Activated naive CD4-positive, alpha-beta T cell (primary cell): ENCODE measurements at places on chromosomes 1 and 21.

DNA sequence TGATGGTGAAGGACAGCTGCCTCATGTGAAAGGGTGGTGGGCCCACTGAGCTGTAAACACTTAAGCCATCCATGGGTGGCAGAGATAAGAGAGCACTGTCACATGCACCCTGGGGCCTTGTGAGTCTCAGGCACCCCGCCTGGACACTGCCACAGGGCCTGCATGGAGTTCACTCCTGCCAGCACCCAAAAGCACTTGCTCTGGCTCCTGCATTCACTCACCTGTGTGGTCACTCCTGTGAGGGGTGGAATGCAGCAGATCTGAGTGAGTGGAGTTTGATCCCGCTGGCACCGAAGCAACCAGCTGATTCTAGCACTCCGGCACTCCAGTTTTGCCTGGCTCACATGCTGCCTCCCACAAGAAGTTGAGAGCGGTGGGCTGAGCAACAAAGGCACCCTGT is 1142.1 kb upstream of the PRMT6 start:
- DNase-seq: no peak

- no peak for DNase-seq
Observed at GRCh38 chr1:197577580-197577979, 197.7 kb downstream of the DENND1B start.

DNA sequence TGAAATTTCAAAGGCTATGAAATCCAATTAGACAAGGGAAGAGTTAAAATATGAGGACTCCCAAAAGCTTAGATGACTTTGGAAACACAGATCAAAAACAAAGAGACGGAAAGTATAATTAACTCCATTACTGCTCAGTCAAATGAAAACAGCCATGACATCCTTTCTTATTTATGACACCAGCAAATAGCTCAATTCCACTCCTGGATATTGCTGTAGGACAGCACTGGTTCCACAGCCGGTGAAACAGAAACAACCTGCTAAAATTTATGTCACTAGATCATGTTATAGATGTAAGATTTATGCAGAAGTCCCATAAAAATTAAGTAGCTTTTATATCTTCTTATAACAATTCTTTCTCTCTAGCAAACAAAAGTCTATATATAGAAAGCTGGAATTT is 65.6 kb upstream of the RRP15 start:
- no peak for DNase-seq

- no peak for DNase-seq
Observed at GRCh38 chr21:38202811-38203210, 54.0 kb upstream of the KCNJ15 start.

DNA sequence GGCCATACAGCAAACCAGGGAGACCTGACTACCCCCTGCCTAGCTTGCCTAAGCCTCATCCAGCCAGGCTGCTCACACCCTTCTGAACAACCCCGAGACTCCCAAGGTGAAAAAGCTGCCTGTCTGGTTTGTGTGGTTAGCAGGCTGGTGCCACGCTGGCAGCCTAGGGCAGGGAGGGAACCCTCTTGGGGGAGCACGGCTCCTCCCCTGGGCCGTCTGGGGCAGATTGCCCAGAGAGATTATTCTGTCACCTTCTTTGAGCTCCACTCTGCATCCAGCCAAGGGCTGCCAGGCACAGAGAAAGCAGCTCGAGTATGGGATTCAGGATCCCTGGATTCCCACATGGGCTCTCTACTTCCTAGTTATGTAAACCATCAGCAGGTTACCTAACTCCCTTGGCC is 27.5 kb upstream of the TCEA3 start:
- DNase-seq: no peak

DNA sequence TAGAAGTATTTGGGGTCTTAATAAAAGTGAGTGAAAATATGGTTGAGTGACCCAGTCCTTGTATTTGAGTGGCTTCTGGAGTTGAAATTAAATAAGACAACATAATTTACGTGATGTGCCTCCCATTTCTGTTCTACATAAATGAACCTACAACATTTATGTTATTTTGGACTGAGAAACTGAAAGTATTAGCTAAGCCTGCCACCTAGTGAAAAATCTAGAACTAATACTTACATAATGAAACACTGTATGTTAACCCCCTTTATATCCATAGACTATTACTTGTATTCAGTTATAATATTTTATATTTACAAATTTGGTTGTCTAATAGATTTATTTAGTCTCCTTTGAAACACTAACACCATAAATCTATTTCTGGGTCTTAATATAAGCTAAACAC is 298.9 kb downstream of the KCNT2 start:
- DNase-seq: no peak

DNA sequence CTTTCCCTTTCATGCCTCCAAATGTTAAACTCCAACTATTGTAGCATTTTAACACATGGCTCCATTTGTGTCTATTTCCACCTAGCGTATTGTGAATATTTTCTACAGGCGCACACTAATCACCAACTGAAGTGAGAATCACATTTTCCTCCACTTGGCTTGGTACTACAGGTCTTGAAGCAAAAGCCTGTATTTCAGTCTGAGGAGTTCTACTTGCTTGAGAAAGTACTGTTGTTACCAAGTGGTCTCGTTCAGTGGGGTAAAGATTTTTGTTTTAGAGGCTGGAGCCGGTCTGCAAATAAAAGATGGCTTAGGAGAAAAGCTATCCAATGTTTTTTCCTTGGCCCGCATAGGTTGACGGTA is 550 bp upstream of the PTBP2 start:
- no peak for DNase-seq

DNA sequence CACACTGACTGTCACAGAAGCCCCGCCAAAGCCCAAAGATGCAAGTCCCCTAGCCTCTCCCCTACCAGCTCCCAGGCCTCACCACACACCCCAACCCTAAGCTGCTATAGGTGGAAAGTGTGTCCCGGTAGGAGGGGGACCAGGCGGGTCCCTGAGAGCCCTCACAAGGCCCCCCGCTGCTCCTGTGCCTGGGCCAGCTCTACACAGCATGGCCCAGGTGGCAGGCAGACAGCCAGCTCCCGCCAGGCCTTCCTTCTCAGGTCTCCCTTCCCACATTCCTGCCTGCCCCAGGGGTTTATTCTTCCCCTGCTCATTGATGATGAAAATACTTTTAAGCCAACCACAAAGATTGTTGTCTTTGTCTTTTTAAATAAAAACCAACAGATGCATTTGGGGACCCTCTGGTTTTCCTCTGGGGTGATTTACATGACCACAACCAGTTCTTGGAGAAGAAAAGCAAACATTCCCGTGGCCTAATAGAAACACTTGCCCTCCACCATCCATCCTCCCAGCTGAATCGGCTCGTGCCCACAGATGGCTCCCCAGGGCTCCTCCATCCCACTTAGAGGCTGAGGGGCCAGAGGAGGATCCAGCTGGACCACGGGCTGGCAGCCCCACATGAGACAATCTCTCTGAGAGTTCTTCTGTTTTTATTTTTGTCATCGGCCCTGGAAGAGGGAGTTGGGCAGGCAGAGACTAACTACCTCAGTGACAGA is 93.1 kb downstream of the DMRTB1 start:
- no peak for DNase-seq

DNA sequence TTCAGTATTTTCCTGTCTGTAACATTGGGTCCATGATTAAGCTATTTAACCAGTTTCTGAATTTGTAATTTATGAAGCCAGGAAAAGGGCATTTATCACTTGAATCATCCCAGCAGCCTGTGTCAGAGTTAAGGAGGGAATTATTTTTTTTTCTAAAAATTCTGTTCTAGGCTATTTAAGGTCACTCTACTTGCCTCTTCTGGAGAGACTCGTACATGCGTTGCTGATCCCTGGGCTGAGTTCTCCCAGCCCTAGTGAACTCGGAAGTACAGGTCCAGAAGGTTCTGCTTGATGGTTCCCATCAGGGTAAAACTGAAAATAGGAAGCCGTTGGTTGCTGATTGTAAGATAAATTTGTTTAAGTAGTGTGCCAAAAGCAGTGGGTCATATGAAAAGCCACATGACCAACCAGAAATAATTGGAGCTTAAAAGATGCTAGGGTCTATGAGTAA is 90.7 kb downstream of the GPR88 start:
- DNase-seq: no peak

- DNase-seq: no peak
Observed at GRCh38 chr1:190320952-190321351, 156.7 kb downstream of the BRINP3 start.

DNA sequence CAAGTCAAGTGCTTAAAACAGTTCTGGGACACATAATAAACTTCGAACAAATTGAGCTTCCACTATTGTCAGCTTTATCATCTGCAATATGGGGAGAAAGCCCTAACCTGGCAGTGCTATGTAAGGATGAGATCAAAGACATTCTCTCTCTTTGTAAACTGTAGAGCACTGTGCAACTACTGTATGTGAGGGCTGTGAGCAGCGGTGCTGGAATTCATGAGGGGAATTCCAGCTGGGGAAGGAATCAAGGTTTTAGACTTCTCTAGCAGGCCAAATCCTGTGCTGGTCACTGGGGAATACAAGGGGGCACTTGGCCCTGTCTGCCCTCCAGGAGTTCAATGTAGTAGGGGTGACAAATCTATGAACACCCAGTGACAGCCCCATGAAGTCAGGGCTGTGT is 9.3 kb downstream of the FAM151A start:
- no peak for DNase-seq

DNA sequence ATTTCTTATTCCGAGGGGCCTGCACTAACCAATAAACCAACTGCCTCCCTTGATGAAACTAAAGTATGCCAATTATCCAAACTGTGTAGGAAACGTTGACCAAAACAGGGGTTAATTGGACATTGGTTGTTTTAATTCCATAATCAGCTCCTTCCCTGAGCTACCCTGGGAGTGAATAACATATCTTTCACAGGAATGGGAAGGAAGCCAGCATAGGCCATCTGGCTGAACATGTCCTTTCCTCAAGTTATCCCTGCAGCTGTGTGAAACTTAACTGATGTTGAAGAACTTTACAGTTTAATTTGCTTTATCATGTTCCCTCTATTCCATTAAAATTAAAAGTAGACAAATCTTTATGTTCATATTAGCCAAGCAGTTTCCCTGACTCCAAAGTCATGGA is 75.4 kb downstream of the NRIP1 start:
- no peak for DNase-seq

GRCh38 chr1:226679262-226679661 is 59.8 kb downstream of the ITPKB start:
- DNase-seq: no peak

- no peak for DNase-seq
Observed at GRCh38 chr1:230975636-230976035, 3.0 kb downstream of the TTC13 start.

- no peak for DNase-seq
Observed at GRCh38 chr1:50750021-50750619, 209.9 kb downstream of the FAF1 start.

GRCh38 chr1:55725378-55725777 is 510.2 kb upstream of the USP24 start:
- DNase-seq: no peak

- DNase-seq: no peak
Observed at GRCh38 chr1:81443288-81443687, 357.4 kb upstream of the ADGRL2 start.

DNA sequence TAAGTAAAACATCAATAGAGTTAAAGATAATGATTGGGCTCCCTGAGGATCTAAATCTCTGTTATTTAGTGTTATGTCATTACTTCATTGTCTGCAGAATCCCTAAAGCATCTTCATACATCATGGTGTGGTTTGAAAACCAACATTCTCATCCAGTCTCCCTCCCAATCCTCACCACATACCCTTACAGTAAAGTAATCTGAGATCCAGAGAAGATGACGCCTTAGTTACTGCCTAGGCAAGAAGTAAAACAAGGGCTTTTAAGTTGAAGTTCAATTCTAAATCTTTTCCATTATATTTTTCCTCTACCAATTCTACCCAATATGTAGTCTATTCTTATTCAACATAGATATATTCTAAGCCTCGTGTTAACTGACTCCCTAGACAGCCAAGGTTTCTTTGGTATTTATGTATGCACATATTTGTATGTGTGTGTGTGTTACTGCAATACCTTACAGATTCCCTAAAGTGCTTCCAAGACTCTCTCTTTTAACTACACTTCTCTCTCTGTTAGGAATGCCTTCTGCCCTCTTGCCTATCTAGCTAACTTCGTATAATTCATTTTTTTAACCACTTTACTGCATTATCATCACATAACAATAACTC is 17.3 kb downstream of the DPH5 start:
- no peak for DNase-seq

- DNase-seq: no peak
Observed at GRCh38 chr1:3304692-3305091, 149.8 kb upstream of the ARHGEF16 start.

- DNase-seq: no peak
Observed at GRCh38 chr1:18633422-18634155, 2.9 kb downstream of the PAX7 start.

- no peak for DNase-seq
Observed at GRCh38 chr1:245232931-245233330, 78.1 kb downstream of the KIF26B start.

DNA sequence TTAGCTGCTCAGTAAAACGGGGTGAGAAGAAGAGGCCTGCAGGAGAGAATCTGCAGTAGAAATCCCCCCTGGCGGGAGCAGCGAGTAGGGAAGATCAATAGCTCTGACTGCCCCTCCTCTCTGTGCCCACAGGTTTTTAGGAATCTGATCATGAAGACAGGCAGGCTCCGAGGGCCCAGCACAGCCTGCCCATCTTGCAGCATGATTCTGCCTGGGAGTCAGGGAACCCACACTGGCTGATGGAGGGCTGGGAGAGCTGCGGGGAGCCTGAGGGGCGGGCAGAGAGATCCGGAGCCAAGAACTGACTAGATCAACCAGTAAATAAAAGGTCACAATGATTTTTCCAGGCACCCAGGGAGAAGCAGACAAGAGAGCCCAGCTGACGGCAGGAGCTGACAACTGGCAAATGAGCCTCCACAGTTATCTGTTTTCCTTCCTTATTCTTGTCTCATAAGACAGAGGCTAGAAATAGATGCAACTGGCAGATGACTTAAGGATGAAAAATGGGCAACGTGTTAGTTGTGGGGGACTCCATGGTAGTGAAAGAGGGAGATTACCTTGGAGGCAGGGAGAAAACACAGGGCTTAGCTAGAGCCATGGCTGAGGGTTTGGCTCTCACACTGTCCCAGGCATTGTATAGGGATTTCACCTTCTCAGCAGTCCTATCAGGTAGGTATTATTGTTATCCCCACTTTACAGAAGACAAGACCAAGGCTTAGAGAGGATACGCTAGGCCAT is 116.2 kb downstream of the PLXNA2 start:
- DNase-seq: no peak

- no peak for DNase-seq
Observed at GRCh38 chr1:183945428-183946319, 91.9 kb downstream of the COLGALT2 start.

DNA sequence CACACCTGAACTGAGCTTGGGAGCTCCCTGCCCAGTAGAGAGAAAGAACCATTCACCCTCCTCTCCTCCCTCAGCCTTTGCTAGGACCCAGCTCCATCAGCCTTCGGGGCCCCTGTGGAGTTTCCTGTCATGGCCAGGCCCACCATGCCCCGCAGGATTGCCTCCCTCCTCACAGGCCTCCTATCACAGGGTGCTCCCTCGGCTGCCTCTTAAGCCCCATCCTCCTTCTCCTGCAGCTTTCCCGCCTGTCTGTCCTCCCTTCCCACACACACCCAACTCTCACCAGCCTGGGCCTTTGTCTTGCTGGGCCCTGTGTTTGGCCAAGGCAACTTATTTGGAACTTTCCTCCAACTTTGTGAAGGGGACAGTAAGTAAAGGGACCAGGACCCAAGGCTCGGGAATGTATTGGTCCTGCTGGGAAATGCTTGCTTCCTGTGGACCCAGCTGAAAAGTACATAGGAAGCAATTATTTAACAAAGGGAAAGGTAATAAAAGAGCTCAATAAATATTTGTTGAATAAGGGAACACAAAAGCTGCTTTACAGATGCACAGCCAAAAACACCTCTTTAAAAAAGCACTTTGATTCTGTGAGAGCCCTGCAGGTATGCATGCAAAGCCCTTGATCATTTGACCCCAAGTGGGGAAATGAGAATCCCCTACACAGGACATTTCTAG is 31.6 kb upstream of the TENT5C start:
- no peak for DNase-seq
